Mesenchymal stem cell (in vitro differentiated cells and primary cell): ENCODE measurements at places on chromosomes 16 and 17.

GRCh38 chr16:88685156-88686061 lies 898 bp downstream of the SNAI3 start:
- peak; percentile 70 for DNase-seq

DNA sequence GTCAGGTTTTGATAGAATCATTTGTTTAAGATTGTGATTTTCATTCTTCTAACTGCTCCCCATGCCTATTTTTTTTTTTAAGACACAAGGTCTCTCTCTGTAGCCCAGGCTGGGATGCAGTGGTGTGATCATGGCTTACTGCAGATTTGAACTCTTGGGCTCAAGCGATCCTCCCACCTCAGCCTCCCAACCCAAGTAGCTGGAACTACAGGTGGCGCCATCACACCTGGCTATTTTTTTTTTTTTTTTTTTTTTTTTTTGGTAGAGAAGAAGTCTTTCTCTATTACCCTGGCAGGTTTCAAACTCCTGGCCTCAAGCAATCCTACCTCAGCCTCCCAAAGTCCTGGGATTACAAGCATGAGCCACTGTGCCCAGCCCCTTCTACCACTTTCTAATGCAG lies 223.3 kb downstream of the CBLN1 start:
- DNase-seq, result no peak

DNA sequence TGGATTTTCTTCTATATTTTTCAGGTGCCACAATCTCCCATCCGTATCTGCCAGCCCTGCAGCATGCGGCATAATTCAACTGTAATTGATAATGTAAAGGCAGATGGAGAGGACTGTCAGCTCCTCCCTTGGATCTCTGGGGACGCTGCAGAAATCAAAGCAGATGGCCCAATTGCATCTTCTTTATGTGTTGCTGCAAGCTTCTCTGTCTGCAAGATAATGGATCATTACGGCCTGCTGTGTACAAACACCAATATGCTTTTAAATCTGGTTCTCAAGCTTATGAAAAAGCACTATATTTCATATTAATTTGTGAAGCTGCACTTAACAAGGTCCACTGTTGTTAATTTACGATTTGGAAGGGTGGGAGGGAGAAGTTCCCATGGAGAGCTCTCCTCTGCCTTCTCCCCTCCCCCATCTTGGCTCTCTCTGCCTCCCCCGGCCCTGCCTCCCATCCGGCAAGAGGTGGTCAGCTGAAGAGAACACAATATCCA lies 607.5 kb downstream of the TOX3 start:
- no peak for DNase-seq

GRCh38 chr16:87562201-87562600 lies 40.1 kb upstream of the JPH3 start:
- DNase-seq, result no peak

DNA sequence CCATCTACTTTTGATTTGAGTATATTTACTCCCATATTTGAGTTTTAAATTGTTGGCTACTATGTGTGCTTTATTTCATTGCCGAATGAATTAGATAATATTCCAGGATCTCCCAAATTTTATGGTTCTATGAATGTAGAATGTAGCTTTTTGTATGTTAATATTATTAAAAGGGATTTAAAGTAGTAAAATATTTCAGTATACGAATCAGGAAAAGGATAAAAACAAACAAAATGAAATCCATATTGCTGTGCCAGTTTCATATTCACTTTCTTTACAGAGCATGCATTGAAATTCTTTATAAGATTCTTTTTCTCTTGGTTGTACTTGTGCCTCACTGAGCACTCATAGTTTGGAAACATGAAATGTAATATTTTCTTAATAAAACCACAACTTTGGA lies 155.1 kb downstream of the CHD9 start:
- no peak for DNase-seq

DNA sequence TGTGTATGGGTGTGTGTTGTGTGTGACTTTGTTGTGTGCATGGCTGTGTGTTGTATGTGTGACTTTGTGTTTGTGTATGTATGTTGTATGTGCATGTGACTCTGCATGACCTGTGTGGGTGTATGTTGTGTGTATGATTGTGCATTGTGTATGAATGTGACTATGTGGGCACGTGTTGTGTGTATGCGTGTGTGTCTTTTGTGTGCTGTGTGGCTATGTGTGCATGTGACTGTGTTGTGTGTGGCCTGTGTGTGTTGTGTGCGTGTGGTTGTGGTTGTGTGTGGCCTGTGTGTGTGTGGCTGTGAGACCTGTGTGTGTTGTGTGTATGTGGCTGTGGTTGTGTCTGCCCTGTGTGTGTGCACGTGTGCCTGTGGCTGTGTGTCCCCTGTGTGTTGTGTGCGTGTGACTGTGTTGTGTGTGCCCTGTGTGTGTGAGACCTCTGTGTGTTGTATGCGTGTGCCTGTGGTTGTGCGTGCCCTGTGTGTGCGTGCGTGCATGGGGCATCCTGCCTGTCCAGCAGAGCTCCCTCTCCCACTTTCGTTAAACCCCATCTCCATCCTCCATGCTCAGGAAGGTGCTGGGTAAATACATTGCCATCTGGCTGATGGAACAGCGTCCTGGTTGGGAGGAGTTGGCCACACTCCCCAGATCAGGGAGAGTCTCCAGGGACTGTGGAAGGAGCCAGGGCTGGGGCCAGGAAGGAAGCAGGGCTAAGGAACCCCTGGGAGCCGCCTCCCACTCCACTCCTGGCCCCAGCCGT lies 90.1 kb upstream of the GSE1 start:
- DNase-seq, result peak; percentile 53

DNA sequence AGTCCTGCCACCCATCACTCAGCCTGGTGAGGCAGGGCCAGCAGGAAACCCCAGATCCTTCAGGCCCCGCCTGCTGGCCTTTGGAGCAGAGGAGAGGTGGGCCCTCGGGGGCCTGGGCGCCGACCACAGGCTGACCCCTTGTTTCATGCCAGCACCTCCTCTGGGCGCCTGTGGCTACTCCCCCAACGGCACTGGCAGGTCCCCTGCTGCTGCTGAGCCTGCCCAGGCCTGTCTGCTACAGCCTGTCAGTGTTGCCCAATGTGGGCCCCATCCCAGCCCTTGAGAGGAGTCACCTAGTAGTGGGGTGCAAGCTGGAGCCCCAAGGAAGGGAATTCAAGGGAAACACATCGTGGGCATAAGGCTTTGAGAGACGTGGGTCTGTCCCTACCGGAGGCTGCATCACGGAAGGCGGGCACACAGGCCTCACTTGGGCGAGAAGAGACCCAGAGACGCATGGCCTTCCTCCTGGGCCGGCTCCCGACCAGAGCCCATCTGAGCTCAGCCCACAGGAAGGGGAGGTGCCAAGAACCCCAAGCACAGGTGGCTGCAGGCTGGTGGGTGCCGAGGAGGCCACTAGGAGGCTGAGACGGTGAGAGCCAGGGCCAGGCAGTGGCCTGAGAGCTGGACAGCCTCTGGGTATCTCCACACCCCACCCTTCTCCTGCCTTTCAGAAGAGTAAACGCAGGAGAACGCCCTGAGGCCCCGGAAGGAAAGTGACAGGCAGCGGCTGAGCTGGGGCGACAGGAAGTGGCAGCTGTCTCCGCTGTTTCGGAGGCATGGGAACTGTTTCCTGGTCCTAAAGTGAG lies 8.0 kb upstream of the FASN start:
- peak; percentile 80 for DNase-seq

- DNase-seq, result peak; percentile 41
These were observed 1.9 kb downstream of the ZNF652 start for GRCh38 chr17:49359990-49360795.

- no peak for DNase-seq
These were observed 35.7 kb downstream of the PECAM1 start for GRCh38 chr17:64354824-64355535.

DNA sequence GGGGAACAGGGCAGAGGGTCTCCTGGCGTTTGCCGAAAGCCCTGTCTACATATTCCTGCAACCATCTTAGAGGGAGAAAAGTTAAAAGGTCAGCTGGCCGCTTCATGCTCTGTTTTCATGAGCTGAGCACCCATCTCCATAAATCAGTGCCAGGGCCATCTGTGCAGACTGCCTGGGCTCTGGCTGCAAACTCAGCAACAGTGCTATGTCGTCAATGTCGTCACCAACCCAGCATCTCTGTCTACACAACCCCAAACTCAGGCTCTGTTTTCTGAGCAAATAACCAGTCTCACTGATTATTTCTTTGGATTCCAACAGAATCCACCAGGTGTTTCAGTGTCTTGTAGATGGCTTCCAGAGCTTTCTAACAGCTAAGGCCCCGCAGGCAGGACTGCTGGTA lies 65.0 kb downstream of the HS3ST2 start:
- DNase-seq, result no peak

GRCh38 chr17:39357488-39357887 lies 43.9 kb downstream of the FBXL20 start:
- no peak for DNase-seq

GRCh38 chr17:65231086-65231485 lies 93.9 kb downstream of the RGS9 start:
- DNase-seq, result no peak

DNA sequence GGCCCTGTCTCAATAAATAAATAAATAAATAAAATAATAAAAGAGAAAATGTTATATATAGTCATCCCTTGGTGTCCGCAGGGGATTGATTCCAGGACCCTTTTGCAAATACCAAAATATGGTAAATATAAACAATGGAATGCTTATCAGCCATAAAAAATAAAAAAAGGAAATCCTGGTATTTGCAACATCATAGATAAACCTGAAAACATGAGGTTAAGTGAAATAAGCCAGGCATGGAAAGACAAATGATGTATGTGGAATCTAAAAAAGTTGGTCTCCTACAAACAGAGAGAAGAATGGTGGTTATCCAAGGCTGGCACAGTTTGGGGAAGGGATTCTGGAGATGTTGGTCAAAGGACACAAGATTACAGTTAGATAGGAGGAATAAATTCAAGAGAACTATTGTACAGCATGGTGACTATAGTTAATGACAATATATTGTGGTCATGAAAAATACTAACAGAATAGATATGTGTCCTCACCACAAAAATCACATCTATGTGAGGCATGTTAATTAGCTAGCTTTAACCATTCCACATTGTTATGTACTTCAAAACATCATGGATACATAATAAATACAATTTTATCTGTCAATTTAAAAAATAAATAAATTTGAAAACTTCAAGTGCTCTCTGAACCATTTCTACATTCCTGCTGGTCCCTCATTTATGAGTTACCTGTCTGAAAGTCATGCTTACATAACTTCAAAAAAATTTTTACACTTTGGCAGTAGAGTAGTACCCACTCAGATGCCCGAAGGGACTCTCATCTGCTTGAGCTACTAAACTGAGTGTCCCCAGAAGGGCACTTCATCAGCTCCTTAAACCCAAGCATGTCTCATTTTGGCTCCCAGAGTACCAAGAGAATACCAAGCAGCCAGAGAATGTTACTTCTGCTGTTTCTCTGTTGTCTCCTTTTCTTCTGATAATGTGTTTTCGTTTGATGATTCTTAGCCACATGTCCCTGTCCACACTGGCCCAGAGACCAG lies 26.6 kb downstream of the N4BP1 start:
- peak; percentile 44 for DNase-seq
